ENCODE measurements at places on chromosomes 3 and 15.

- no peak for DNase-seq
These were observed 96.6 kb downstream of the LRRC3B start for GRCh38 chr3:26719134-26719533.

DNA sequence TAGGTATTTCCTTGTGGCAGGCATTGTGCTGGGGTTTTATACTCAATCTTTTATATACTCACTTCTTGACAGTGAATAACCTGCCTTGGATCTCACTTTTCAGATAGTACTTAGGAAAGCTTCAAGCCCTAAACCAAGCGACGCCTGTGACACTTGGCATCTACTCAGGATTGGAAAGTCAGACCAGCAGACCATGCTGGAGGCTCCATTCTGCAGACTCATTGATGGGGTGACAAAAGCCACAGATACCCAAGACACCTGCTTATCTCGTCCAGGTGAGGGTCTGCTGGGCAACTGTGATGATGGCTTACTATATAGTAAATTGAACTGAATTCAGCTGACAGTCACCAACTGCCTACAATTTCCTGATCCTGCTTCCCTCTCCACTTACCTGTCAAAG lies 79.4 kb upstream of the MRPS22 start:
- no peak for DNase-seq

DNA sequence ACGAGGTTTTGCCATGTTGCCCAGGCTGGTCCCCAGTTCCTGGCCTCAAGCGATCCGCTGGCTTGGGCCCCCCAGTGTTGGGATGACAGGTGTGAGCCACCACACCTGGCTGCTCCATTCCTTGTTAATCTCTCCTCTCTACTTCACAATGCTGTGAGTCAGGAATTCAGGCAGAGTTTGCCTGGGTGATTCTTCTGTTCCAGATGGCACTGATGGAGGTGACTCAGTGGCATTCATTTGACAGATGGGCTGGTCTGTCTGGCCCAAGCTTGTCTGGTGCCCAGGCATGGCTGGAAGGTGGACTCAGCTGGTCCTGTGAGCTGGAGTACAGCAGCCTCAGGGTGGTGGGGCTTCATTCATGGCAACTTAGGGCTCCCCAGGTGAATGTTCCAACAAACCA lies 43.2 kb downstream of the SLC6A20 start:
- no peak for DNase-seq

- no peak for DNase-seq
These were observed 23.9 kb upstream of the TMEM108 start for GRCh38 chr3:133014325-133014724.

GRCh38 chr3:146065573-146066006 lies 95.4 kb downstream of the PLOD2 start:
- peak; percentile 56 for DNase-seq

GRCh38 chr15:61994216-61994615 lies 66.0 kb downstream of the VPS13C start:
- DNase-seq, result no peak

- no peak for DNase-seq
These were observed 132.6 kb downstream of the NR2F2 start for GRCh38 chr15:96462768-96463750.

All from NCI-H2171 treated with DMSO at 0.1 percent for 48 hours (cell line).